ENCODE measurements at places on chromosomes 1 and 21.

- H3K4me3 ChIP-seq = peak overlapping the region; percentile 96
- no peak for DNase-seq
- H3K27ac ChIP-seq = peak overlapping the region; percentile 94
- peaks cover 10% of the 10 kb centered on the region for H3K27me3 ChIP-seq
- H3K36me3 ChIP-seq = no peaks in the 10 kb centered on the region
These were observed 1.4 kb downstream of the GUK1 start for GRCh38 chr1:228141226-228142044.

GRCh38 chr1:191343816-191344215 is 814.4 kb upstream of the RGS18 start:
- H3K4me3 ChIP-seq = no peak overlapping the region
- no peak for DNase-seq
- H3K36me3 ChIP-seq = no peaks in the 10 kb centered on the region
- H3K27ac ChIP-seq = no peak overlapping the region
- H3K4me1 ChIP-seq = no peaks in the 10 kb centered on the region

GRCh38 chr1:171310661-171311087 is 3.3 kb upstream of the FMO4 start:
- no peaks in the 10 kb centered on the region for H3K27me3 ChIP-seq
- H3K36me3 ChIP-seq = peaks cover under 1% of the 10 kb centered on the region
- H3K4me1 ChIP-seq = peaks cover 6% of the 10 kb centered on the region
- H3K27ac ChIP-seq = no peak overlapping the region
- no peak overlapping the region for H3K4me3 ChIP-seq

GRCh38 chr1:27628712-27629111 is 6.3 kb downstream of the FGR start:
- H3K4me1 ChIP-seq = peaks cover 46% of the 10 kb centered on the region
- no peak for DNase-seq
- H3K27ac ChIP-seq = peak overlapping the region; percentile 95

- H3K4me3 ChIP-seq = no peak overlapping the region
- no peak overlapping the region for H3K27ac ChIP-seq
- no peaks in the 10 kb centered on the region for H3K27me3 ChIP-seq
- peaks cover 17% of the 10 kb centered on the region for H3K4me1 ChIP-seq
These were observed 88.5 kb upstream of the HMCN1 start for GRCh38 chr1:185645686-185646085.

DNA sequence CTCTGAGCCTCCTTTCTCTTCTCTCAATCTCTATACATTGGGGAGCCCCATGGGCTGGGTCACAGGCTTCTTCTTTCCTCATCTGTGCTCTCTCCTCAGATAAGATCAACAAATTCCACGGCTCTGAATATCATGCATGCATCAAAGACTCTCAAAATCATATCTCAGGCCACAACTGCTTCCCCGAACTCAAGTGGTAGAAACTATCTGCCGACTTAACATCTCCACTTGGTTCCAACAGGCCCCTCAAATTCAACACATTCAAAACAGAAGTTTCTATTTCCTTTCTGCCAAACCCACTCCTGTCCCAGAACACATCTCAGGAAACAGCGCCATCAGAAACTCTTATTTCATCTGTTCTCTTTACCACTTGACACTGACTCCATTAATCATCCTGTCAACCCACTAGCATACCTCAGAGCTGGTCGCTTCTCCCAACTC is 16.7 kb downstream of the DDX59 start:
- no peak overlapping the region for H3K4me3 ChIP-seq
- no peak for DNase-seq
- H3K27me3 ChIP-seq = no peaks in the 10 kb centered on the region

DNA sequence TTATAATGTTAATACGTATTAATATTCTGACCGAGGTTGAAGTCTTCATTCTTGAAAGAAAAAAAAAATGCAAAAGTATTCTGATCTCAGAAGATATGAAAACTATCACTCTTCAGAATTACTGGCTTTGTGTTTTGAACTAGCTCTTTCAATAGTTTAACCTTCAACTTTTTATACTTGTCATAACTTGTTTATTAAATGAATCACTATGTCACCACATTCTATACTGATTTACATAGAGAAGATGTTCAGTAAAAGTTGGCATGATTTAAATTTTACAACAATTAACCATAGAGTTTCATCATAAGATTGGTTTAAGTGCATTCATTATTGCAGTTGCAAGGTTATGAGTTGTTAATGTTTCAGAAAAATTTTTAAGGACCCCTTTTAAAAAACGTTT is 57.3 kb downstream of the HS2ST1 start:
- H3K27ac ChIP-seq = no peak overlapping the region
- no peaks in the 10 kb centered on the region for H3K36me3 ChIP-seq
- DNase-seq = no peak
- H3K4me1 ChIP-seq = peaks cover 9% of the 10 kb centered on the region
- H3K27me3 ChIP-seq = no peaks in the 10 kb centered on the region

DNA sequence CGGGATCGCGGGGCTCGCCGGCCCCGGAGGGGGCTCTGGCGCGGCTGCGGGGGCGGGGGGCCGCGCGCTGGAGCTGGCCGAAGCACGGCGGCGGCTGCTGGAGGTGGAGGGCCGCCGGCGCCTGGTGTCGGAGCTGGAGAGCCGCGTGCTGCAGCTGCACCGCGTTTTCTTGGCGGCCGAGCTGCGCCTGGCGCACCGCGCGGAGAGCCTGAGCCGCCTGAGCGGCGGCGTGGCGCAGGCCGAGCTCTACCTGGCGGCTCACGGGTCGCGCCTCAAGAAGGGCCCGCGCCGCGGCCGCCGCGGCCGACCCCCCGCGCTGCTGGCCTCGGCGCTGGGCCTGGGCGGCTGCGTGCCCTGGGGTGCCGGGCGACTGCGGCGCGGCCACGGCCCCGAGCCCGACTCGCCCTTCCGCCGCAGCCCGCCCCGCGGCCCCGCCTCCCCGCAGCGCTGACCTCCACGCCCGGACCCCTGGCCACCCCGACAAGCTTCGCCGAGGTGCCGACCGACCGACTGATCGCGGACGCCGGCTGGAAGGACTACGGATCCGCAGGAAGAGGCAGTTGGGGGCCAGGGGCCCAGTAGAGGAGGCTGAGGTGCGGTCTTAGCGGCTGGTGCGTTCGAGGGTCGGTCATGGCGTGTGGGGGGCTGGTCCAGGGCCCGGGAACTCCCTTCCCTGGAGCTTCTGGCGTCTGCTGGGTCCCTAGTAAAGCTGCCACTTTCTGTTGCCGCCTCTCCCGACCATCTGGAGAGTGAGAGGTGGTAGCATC is 711 bp downstream of the TRNP1 start:
- peaks cover 55% of the 10 kb centered on the region for H3K27me3 ChIP-seq
- H3K4me1 ChIP-seq = peaks cover 11% of the 10 kb centered on the region
- H3K27ac ChIP-seq = no peak overlapping the region
- peak overlapping the region; percentile 84 for H3K4me3 ChIP-seq
- H3K36me3 ChIP-seq = no peaks in the 10 kb centered on the region

DNA sequence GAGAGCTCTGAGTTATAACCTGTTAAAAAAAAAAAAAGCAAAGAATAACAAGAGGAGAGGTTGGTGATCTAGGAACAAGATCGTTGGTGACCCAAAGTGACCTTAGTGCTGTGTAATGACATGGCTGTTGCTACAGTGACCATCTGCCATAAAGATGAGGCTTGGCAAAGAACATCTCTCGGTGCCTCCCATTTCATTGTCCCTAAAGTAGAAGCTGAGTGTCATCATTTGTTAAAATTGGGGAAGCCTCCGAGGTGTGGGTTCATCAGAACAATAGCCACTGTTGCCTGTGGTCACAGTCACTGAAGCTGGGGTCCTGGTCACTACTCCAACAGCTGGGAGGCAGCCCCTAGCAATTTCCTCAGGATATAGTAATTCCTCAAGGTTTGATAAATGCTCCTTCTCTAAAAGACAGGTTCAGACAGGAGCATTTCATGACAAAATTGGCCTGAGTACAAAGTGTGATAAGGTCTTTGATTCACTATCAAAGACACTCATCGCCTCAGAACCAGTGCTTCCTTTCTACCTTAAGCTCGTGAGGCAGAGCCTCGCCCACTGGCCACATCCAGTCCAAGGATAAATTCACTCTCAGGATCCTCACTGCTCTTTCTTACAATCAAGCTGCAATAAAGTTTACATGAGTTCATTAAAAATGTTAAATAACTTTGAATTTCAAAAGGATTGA is 81.9 kb upstream of the RGS2 start:
- H3K4me1 ChIP-seq = no peaks in the 10 kb centered on the region
- H3K4me3 ChIP-seq = no peak overlapping the region
- H3K36me3 ChIP-seq = no peaks in the 10 kb centered on the region
- no peak for DNase-seq
- no peak overlapping the region for H3K27ac ChIP-seq

- no peak overlapping the region for H3K27ac ChIP-seq
- H3K4me1 ChIP-seq = peaks cover 8% of the 10 kb centered on the region
- no peaks in the 10 kb centered on the region for H3K27me3 ChIP-seq
- peaks cover 5% of the 10 kb centered on the region for H3K36me3 ChIP-seq
These were observed 69.2 kb upstream of the ARTN start for GRCh38 chr1:43864111-43865045.

DNA sequence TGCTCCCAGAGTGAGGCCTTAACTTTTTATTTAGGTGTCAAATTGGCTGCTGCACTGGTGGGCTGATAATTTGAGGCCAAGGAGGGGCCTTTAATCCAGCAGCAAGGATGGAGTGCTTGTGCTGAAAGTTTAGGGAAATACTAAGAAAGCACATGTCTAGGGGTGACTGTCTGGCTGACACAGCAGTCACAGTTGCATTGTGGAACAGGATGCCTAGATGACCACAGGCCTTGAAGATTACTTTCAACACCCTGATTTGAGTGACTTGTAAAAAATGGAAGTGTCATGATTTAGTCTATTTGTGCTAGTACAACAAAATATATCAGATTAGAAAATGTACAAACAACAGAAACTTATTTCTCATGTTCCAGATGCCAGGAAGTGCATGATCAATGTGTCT is 57.7 kb downstream of the ZNF697 start:
- peaks cover 2% of the 10 kb centered on the region for H3K36me3 ChIP-seq
- H3K4me1 ChIP-seq = no peaks in the 10 kb centered on the region
- H3K4me3 ChIP-seq = no peak overlapping the region

DNA sequence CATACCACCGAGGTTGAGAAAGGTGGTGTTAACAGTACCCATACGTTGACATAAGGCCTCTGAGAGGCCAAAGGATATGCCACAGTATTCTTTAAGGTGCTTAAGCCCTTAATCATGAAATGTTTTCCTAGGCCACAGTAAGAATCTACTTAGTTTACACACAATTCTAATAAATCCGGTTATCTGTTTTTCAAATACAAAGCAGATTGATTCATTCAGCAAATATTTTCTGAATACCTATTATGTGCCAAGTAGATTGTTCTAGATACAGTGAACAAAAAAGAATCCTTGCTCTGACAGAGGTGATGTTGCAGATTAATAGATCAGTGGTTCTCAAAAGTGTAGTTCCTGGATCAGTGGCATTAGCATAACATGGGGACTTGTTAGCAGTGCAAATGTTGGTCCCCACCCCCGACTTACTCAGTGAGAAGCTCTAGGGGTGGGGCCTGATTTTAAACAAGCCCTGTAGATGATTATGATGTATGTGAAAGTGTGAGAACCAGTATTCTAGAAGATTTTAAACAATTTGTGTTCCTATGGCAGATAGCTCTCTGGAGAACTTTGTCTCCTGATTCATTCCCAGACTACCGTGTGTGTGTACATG is 61.6 kb downstream of the NFIA start:
- DNase-seq = no peak
- no peak overlapping the region for H3K4me3 ChIP-seq
- H3K27me3 ChIP-seq = peaks cover 5% of the 10 kb centered on the region
- peaks cover 2% of the 10 kb centered on the region for H3K4me1 ChIP-seq

DNA sequence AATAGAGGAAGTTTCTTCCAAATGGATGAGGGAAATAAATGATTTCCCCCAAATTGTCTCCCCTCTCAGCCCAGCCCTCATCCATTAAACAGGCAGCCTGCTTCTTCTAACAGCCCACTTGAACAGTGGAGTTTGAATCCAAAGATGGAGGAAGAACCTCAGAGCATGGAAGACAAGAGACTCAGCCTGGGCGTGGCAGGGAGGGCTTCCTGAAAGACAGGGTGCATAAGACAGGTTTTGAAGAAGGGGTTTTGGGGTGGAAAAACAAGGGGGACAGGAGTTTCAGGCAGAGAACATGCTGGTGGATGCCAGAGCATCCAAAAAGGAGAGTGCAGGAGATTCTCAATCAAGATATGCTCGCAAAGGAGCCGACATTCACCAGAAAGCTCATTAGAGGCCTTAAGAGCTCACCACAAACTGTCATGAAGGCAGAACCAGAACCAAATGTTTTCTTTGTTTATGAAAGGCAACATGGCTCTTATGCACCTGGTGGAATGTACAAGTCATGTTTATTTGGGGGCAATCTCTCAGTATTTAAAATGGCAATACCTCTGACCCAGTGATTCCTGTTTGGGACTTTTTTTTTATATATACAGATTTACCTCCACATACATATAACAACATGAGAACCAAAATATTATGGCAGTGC is 26.5 kb upstream of the TSPEAR start:
- no peak overlapping the region for H3K4me3 ChIP-seq
- H3K27me3 ChIP-seq = peaks cover 8% of the 10 kb centered on the region
- no peak for DNase-seq
- H3K27ac ChIP-seq = no peak overlapping the region
- peaks cover 9% of the 10 kb centered on the region for H3K4me1 ChIP-seq
- H3K36me3 ChIP-seq = no peaks in the 10 kb centered on the region

GRCh38 chr1:89552471-89553081 is 27.9 kb downstream of the LRRC8B start:
- no peaks in the 10 kb centered on the region for H3K27me3 ChIP-seq
- H3K4me3 ChIP-seq = peak overlapping the region; percentile 9
- H3K36me3 ChIP-seq = peaks cover 9% of the 10 kb centered on the region
- H3K4me1 ChIP-seq = peaks cover 20% of the 10 kb centered on the region
- peak overlapping the region; percentile 67 for H3K27ac ChIP-seq

DNA sequence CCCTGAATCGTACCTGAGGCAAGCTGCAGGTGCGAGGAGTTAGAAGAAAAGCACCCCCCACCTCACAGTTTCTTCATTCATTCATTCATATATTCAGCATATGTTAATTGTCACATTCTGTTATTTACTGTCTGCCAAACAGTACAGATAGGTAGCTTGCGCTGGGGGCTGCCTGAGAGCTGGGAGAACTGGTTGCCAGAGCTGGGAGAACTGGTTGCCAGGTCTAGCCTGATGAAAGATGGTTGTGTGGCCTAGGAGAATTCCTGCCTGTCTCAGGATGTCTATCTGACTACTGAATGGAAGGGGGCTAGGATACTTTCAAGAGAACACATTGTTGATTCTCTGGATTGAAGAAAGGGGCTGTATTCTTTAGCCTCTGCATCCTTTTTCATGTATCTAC is 225.9 kb upstream of the POU3F1 start:
- no peak for DNase-seq
- H3K36me3 ChIP-seq = no peaks in the 10 kb centered on the region
- H3K27ac ChIP-seq = no peak overlapping the region
- H3K27me3 ChIP-seq = peaks cover 82% of the 10 kb centered on the region
- no peaks in the 10 kb centered on the region for H3K4me1 ChIP-seq
- H3K4me3 ChIP-seq = no peak overlapping the region

- H3K36me3 ChIP-seq = peaks cover 7% of the 10 kb centered on the region
- no peaks in the 10 kb centered on the region for H3K27me3 ChIP-seq
- H3K4me3 ChIP-seq = no peak overlapping the region
These were observed 71.9 kb downstream of the HIVEP3 start for GRCh38 chr1:41846625-41847405.

- H3K27me3 ChIP-seq = no peaks in the 10 kb centered on the region
- no peak for DNase-seq
- no peaks in the 10 kb centered on the region for H3K4me1 ChIP-seq
- H3K27ac ChIP-seq = no peak overlapping the region
These were observed 29.2 kb downstream of the IGSF5 start for GRCh38 chr21:39774227-39774626.

- no peak for DNase-seq
- no peak overlapping the region for H3K4me3 ChIP-seq
- H3K27me3 ChIP-seq = peaks cover 14% of the 10 kb centered on the region
These were observed 575.5 kb downstream of the PTPRU start for GRCh38 chr1:29811727-29812407.

GRCh38 chr1:147851149-147851548 is 51.4 kb upstream of the GJA8 start:
- peaks cover 3% of the 10 kb centered on the region for H3K36me3 ChIP-seq
- H3K27me3 ChIP-seq = peaks cover 17% of the 10 kb centered on the region
- no peaks in the 10 kb centered on the region for H3K4me1 ChIP-seq

All from T-helper 17 cell (primary cell).